ENCODE measurements at places on chromosomes 3 and 15. TPM values are rescaled to one million over a fixed set of nuclear protein-coding genes. Genes with fewer than 3 reads are reported as not detected.

The CCDC50 gene
- 167 TPM for total RNA-seq

The ARPP19 gene
- 409 TPM for total RNA-seq

The ACSBG1 gene
- total RNA-seq, result not detected

The ZBTB20 gene
- total RNA-seq, result 2.5 TPM
